A549 treated with Hydrocortisone at 1 μM for 4 hours (cell line): ENCODE measurements at places on chromosomes 5 and 9. TPM values are rescaled to one million over a fixed set of nuclear protein-coding genes. Genes with fewer than 3 reads are reported as not detected.

SNCAIP gene
- 0.03 to 0.05 TPM in 2 of 5 replicates, not detected in the others for total RNA-seq

TNC gene
- 0.42 to 1.8 TPM (median 0.87 TPM) in 5 replicates for total RNA-seq

ADAMTSL1 gene
- 0.03 to 0.11 TPM (median 0.07 TPM) in 5 replicates for total RNA-seq

FAM221B gene
- total RNA-seq, result not detected in 5 replicates

TMEM267 gene
- total RNA-seq, result 18.8 to 22.3 TPM (median 21.6 TPM) in 5 replicates

ADGRD2 gene
- not detected in 5 replicates for total RNA-seq

FOXD4L6 gene
- 0.06 to 0.07 TPM in 2 of 5 replicates, not detected in the others for total RNA-seq

LTC4S gene
- total RNA-seq, result 0.31 TPM in 1 of 5 replicates, not detected in the others

BTNL9 gene
- total RNA-seq, result 0.74 to 1.1 TPM (median 0.77 TPM) in 5 replicates

PCDHA9 gene
- not detected in 5 replicates for total RNA-seq

ZDHHC11 gene
- total RNA-seq, result 14.1 to 16.5 TPM (median 16.0 TPM) in 5 replicates
